Endothelial cell of umbilical vein (primary cell): ENCODE measurements at places on chromosomes 4 and X. TPM values are rescaled to one million over a fixed set of nuclear protein-coding genes. Genes with fewer than 3 reads are reported as not detected.

- DNase-seq: no peak
Measured at GRCh38 chr4:52248820-52249219, 197.7 kb downstream of the SPATA18 start.

GRCh38 chr4:121989715-121990114, 37.9 kb upstream of the TRPC3 start:
- peak; percentile 24 for DNase-seq

HPGD gene
- total RNA-seq: not detected in 2 replicates

FGF5 gene
- 0.13 and 1.7 TPM in 2 replicates for total RNA-seq

GRCh38 chrX:43317378-43317777, 338.7 kb upstream of the MAOA start:
- no peak for DNase-seq

PHOX2B gene
- not detected in 2 replicates for total RNA-seq

DNA sequence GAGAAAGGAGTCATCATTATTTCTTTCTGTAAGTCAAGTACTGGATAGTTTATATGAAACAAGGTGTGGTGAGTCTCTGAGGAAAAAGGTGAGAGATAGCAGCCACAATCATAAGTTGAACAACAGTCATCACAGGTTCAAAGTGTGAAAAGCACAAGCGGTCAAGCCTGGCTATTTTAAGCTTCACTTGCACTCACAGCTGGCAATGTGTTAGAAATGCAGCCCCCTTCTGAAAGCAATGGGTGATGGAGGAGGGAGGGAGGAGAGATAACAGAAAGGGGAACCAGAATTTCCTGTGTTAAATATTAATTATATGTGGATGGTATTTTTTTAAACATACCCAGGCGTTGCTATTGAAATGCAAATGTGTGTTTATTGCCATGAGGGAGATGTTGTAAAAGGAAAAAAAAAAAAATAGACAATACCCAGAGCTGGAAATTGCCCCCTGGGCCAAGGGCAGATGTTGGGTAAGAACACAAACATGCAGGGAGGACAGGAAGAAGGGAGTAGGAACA, 26.9 kb upstream of the BMP3 start:
- no peak for DNase-seq

- peak; percentile 65 for DNase-seq
Measured at GRCh38 chr4:145234091-145234706, 53.8 kb upstream of the OTUD4 start.

DNA sequence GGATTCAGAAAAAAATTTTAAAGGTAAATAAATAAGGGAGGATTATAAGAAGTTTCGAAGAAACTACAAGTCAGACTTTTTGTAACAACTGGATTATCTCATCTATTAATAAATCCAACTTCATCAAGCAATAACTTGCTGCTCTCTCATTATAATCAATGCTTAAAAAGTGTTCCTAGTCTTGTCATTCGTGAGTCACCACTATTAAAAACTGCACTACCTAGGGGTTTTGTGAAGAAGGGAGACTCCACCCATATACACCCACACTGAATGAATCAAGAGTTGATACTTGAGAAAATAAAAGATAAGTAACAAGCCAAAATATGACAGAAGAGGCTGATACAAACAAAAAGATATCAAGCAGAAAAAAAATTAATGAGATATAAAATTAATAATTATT, 360.5 kb downstream of the ZNF674 start:
- no peak for DNase-seq

ITIH6 gene
- not detected in 2 replicates for total RNA-seq

DNA sequence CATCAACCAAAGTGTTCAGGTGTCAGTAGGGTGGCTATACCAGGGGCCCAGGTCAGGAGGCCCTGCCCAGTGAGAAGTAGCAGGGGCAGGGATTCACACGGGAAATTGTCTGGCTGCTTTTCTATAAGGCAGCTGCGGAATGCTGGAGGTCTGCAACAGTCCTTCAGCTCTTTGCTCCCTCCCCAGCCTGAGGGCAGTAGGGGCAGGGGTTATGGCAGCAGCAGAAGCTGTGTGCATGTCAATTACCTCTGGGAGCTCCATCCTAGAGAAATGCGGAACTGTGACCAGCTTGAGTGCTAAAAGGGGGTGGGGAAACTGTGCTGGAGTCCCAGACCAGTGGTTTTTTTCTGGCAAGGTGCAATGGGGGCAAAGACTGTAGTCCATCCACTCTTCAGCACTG, 810.4 kb downstream of the PCDH7 start:
- no peak for DNase-seq

DNA sequence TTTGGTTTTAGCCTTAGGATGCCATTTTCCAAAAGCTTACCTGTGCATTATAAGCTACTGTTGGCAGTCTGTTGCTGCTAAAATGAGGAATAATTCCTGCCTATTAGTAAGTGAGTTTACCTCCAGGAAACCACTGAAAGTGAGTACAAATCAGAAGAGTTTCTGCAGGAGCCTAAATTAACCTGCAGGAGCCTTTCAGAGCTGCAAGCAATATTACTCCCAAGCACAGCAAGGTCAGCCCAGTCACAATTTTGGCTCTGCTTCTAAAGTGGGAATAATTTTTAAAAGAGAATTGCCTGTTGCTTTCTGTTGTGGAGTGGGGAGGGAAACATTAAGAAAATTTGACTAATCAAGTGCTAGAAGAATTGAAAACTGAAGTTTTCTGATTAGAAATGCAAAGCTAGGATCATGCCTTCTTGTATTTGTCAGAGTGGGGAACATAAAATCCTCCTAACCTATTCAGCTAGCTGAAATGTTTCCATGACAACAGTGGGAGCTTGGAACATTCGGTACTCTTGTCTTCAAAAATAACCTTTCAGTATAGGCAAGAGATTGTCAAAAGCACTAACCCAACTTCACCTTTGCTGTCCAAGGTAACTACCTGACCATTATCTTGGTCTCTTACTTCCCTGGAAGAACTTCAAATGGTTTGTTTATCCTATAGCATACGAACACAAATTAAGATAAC, 193.2 kb downstream of the COMMD8 start:
- DNase-seq: no peak

DNA sequence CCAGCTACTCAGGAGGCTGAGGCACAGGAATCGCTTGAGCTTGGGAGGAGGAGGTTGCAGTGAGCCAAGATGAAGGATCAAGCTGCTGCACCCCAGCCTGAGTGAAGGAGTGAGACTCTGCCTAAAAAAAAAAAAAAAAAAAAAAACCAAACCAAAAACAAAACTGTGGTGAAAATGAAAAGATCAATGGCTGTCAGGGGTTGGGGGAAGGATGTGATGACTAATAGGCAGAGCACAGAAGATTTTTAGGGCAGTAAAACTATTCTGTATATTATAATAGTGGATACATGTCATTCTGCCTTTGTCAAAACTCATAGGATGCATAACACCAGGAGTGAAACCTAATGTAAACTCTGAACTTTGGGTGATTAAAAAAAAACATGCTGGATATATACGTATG, 69.9 kb upstream of the ELOVL6 start:
- DNase-seq: no peak

- no peak for DNase-seq
Measured at GRCh38 chrX:8868070-8868773, 67.0 kb upstream of the FAM9A start.
